ENCODE measurements at places on chromosomes 2 and 18. TPM values are rescaled to one million over a fixed set of nuclear protein-coding genes. Genes with fewer than 3 reads are reported as not detected.
A peak's percentile ranks its signal among the peaks of the same experiment; 100 is the strongest.

DNA sequence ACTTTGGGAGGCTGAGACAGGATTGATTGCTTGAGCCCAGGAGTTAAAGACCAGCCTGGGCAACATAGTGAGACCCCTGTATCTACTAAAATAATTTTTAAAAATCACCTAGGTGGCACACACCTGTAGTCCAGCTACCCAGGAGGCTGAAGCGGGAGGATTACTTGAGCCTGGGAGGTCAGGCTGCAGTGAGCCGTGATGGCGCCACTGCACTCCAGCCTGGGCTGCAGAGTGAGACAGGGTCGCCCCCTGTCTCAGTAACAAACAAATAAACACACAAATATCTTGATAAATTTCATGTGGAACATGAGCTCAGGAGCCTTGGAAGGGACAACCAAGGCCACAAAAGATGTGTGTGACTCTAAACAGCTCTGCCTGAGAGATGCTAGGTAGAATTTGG lies 11.7 kb upstream of the ANKRD53 start:
- no peak for DNase-seq

DNA sequence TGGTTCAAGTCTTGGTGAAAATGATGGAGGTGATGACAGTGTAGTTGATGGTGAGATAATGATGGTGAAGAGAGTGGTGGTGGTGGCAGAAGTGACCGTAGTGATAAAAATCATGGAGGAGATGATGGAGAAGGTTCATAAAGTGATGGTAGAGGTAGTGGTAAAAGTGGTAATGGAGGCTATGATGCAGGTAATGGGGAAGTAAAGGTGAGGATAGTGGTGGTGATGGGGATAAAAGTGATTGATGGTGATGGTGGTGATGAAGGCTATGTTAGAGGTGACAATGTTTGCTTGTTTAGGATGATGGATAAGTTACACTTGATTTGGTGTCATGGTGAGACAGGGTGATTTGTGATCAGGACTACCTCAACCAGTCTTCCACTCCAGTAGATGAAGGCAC lies 268.9 kb downstream of the DYSF start:
- DNase-seq, result no peak

- DNase-seq, result no peak
These were observed 31.4 kb downstream of the GAREM1 start for GRCh38 chr18:32439241-32439640.

GRCh38 chr2:25402477-25402876 lies 60.8 kb upstream of the DNMT3A start:
- no peak for DNase-seq

GRCh38 chr18:12088096-12088495 lies 5.5 kb upstream of the ANKRD62 start:
- DNase-seq, result no peak

DNA sequence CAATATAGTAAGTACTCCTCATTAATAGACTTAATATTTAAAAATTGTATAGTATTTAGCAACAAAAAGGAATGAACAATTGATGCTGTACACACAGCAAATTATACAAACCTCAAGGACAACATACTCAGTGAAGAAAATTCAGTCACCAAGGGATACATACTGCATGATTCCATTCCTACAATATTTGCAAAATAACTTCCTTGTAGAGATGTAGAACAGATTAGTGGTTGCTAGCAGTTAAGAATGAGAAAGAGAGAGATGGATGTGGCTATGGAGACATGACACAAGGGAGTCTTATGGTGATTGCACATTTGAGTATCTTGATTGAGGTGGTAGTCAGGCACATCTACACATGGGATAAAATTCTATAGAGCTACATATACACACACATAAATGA lies 26.0 kb downstream of the COL3A1 start:
- DNase-seq, result no peak

DNA sequence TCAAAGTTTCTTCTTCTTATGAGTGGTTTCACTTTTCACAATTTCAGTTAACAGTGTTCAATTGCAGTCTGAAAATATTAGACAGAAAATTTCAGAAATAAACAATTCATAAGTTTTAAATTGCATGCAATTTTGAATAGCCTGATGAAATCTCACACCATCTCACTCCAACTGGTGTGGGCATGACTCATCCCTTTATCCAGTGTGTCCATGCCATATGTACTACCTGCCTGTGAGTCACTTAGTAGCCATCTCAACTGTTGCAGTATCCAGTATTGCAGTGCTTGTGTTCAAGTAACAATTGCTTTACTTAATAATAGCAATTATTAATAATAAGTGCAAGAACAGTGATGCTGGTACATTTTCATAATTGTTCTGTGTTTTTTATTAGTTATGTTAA lies 1202.5 kb downstream of the DSC3 start:
- DNase-seq, result no peak

DNA sequence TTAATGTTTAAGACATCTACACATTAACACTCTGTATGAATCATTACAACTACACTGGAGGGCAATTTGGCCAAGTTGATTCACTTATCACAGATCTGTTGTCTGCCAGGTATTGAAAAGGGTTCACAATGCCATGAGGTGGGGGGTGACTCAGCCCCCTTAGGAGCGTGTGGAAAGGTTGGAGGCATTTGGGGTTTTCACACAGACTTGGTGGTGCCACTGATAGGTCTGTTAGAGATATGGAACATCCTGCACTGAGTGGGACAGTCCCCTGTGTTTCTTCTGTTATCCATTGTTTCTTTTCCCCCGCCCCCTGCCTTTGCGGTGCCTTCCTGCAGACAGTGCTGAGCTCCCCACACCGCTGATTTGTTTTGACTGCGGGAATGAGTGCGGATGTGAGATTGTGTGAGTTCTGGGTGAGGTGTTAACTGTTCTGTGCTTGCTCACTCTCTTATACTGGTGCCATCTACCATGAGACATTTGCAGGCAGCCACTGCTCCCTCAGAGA lies 9.3 kb upstream of the TSN start:
- no peak for DNase-seq

GRCh38 chr2:28182348-28182747 lies 210.3 kb upstream of the FOSL2 start:
- DNase-seq, result no peak

DNA sequence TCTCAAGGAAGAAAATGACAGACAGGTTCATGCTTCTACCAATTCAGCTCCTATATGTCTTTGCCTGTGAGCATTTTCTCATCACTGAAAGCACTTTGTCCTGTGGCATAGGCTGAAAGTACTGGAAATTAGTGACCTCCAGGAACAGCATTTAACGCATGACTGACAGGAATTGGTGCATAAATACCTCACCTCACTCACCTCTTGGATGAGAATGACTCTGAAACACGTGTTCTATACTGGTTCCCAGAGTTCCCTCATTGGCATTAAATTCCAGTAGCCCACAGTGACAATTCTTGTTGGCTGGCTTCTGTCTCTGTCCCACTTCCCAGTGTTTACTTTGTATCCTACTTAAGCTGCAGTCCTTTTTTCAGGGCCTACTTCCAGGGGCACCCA lies 83.4 kb upstream of the MAPRE2 start:
- no peak for DNase-seq

- DNase-seq, result no peak
These were observed 12.0 kb upstream of the ZCCHC2 start for GRCh38 chr18:62510789-62511188.

DNA sequence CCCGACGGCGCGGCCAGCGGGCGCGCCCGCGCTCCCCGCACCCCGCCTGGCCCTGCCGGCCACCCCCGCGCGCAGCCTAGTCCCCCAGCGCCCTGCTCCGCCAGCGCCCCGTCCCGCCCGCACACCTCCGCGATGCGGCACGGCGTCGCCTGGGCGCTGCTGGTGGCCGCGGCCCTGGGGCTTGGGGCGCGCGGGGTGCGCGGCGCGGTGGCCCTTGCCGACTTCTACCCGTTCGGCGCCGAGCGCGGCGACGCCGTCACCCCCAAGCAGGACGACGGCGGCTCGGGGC lies 232 bp downstream of the SNED1 start:
- no peak for DNase-seq

DNA sequence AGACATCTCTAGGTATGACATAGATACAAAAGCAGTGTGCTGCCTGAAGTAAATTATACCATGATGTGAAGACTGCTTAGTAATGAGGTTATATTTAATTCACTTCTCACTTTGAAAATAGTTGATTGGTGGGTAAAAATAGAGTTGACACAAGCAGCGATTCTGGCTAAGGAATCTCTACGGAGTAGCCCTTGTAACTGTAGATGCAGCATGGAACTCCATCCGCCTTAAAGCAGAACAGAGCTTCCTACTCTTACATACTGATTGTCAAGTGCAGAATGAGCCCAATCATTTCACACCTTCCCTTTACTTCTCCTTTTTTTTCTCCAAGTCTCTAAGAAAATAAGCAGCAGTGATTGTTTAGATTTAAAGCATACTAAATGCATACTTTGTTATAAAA lies 1594.6 kb upstream of the SLC39A10 start:
- DNase-seq, result no peak

DNA sequence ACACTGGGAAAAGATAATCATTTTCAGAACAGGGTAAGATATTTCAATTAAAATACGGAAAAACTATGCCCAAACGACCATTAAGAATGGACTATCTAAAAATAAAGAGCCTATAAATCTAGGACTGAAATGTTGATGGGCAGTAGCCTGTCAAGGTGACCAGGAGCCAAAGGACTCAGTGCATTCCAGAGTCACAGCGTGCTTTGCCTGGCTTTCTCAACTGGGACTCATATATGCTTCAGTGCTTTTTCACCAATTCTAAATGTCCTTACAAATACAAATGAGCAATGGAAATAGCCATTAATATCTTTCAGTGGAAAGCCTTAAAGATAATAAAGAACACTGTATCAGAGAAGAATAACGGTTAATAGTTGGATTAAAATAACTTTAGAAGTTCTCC lies 35.4 kb downstream of the PREPL start:
- no peak for DNase-seq

DNA sequence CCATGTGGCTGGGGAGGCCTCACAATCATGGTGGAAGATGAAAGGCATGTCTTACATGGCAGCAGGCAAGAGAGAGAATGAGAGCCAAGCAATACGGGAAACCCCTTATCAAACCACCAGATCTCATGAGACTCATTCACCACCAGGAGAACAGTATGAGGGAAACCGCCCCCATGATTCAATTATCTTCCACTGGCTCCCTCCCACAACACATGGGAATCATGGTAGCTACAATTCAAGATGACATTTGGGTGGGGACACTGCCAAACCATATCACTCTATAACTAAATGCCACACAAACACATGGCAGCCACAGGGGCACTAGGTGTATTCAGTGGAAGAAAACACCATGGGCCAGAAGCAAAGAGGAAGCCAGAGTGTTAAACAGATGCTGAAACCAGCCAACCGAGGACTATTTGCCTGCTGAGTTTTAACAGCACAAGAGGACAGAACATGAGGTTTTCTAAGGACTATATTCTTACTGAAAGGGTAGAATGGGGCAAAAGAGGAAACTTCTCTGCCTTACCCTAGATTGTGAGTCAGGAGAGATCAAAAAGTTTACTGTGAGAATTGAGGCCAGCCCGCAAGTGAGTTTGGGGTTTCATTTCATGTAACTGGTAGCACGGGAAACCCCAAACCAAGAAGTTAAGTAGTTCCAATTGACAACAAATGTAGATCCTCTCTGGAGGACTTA lies 49.2 kb downstream of the SIGLEC15 start:
- no peak for DNase-seq

- no peak for DNase-seq
These were observed 51.0 kb downstream of the PSD4 start for GRCh38 chr2:113224647-113225236.

DNA sequence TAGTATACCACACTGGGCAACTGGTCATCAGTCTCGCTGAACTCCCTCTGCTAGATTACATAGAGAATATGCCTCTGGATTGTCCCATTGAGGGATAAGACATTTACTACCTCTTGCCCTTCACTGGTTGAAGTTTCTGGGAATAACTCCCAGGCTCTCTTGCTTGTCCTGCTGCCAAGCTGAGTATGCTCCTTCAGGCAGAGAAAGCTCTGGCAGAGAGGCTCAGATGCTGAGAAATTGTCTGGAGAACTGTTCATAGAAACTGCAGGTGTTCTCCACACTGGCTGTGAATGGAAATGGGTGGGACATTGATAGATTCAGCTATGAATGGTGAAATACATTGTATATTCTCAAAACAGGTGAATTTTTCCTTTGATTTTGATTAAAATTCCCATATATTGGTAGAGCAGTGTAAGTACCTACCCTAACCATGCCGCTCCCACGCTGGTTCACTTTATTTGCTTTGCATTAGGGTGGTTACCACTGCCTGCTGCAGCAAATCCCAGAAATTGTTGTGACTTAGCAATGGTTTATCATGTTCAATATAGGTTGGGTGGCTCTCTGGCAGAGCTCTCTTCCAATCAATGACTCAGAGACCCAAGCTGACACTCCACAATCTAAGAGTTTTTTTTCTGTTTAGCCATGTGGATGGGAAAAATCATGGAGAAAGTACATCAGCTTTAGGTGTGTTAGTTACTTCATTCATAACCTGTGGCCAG lies 36.7 kb downstream of the FAM117B start:
- no peak for DNase-seq

DNA sequence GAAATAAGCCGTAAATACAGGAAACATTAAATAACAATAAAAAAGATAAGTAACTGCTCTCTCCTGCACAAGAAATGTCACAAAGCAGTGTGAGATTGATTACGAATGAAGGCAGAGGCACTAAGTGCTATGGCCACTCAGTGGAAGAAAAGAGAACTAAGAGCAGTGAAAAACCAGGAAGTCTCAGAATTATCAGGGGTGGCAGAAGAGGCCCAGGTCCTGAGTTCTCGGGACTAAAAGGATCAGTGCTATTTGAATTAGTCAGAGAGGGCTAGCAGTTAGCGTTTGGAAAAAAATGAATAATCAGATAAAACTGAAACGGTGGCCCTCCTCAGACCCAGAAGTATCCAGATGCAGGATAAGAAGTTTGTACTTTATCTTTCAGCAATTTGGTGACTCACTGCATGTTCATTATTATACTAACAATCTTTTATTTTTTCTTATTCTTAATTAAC lies 367.1 kb downstream of the ZEB2 start:
- DNase-seq, result no peak

GRCh38 chr2:70948337-70949003 lies 12.8 kb downstream of the ATP6V1B1 start:
- DNase-seq, result peak; percentile 91

- DNase-seq, result no peak
These were observed 8.4 kb upstream of the VAPA start for GRCh38 chr18:9905401-9905922.

- no peak for DNase-seq
These were observed 245.3 kb downstream of the XIRP2 start for GRCh38 chr2:167133614-167134013.

The CNPPD1 gene
- 23.6 TPM for polyA plus RNA-seq

The EPB41L3 gene
- polyA plus RNA-seq, result 18.3 TPM

The SLC19A3 gene
- 7.1 TPM for polyA plus RNA-seq

The ASAP2 gene
- polyA plus RNA-seq, result 6.6 TPM

The ATP8B1 gene
- 8.0 TPM for polyA plus RNA-seq

The SKA1 gene
- polyA plus RNA-seq, result 0.15 TPM

The ECEL1 gene
- polyA plus RNA-seq, result 0.30 TPM

The ANKRD30BL gene
- polyA plus RNA-seq, result not detected

The KCNG2 gene
- not detected for polyA plus RNA-seq
